ENCODE measurements at places on chromosomes 3 and 15.

- DNase-seq, result no peak
Measured at GRCh38 chr3:127028781-127029657, 46.1 kb downstream of the PLXNA1 start.

GRCh38 chr3:150097588-150097890 is 126.8 kb upstream of the PFN2 start:
- no peak for DNase-seq

GRCh38 chr3:98556164-98557130 is 24.7 kb downstream of the GPR15 start:
- peak; percentile 53 for DNase-seq

DNA sequence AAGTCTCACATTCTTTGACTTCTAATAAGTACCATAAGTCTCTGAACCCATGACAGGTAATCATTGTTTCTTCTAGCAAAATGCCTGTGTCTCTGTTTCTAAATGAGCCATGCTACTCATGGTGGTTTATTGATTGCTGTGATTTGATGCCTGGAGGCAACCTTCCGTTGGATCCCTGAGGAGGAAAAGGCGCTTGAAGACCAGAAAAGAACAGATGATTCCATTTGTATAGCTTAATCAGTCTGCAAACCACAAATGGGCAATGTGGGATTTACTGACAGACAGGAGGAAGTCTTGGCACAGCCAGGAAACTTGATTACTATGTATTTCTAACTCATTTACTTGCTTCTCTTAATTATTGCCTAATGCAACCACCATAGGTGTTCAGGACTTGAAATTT is 103.1 kb upstream of the MRPL3 start:
- no peak for DNase-seq

- no peak for DNase-seq
Measured at GRCh38 chr15:83571820-83572707, 81.9 kb upstream of the ADAMTSL3 start.

- no peak for DNase-seq
Measured at GRCh38 chr3:60998858-60999257, 252.4 kb downstream of the FHIT start.

DNA sequence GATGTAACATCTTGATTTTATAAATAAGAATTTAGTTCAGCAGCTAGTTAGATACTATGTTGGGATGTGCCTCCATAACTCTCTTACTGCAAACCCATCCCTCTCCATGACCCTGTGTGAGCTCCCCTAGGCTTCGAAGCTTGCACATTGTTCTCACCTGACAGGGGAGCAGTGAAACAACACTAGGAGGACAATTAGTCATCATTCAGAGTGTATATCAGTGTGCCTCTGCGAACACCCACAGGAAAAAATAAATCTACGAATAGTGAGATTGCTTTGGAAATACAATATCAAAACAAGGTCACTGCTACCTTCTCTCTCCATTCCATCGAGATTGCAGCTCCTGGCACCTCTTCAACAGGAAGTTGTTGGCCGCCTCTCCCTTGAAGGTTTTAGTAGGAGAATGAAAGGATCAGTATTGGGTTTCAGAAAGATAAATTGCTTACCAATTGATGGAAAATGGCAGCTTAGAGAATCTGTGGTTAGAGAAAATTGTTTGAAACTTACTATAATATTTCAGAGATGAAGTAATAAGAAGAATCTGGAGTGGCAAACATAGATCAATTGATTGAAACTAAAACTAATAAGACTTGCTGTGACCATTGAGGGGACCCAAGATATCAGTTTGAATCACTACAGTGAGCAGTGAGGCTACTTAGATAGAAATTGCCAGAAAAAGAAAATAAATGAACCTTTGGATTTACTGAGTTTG is 103.2 kb downstream of the CHL1 start:
- no peak for DNase-seq

DNA sequence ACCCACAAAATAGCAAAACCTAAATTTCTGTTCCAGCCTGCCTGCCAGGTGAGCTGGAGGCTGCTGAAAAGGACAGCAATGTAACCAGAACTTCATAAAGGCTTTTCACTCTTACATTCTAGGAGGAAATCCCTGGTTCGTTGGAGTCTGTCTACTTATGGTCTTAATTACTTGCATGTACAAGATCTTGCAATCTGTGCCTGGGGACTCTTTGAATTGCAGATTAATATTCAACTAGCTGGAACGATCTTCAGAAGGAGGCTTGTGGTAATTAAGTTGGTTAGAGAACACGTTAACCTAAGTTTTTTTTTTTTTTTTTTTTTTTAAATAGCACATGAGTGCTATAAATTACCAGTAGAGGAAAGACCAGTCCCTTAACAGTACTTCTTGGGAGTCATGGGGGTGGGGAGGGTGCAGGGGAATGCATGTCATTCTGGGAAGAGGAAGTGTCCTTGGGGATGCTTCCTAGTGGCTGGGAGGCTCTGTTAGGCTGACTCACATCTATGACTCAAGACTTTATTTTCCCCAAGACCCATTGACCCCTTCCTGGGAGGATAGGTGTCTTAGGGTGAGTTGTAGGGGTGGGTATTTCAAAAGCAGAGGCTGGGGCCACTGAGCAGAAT is 139.8 kb downstream of the RAB11A start:
- DNase-seq, result no peak

DNA sequence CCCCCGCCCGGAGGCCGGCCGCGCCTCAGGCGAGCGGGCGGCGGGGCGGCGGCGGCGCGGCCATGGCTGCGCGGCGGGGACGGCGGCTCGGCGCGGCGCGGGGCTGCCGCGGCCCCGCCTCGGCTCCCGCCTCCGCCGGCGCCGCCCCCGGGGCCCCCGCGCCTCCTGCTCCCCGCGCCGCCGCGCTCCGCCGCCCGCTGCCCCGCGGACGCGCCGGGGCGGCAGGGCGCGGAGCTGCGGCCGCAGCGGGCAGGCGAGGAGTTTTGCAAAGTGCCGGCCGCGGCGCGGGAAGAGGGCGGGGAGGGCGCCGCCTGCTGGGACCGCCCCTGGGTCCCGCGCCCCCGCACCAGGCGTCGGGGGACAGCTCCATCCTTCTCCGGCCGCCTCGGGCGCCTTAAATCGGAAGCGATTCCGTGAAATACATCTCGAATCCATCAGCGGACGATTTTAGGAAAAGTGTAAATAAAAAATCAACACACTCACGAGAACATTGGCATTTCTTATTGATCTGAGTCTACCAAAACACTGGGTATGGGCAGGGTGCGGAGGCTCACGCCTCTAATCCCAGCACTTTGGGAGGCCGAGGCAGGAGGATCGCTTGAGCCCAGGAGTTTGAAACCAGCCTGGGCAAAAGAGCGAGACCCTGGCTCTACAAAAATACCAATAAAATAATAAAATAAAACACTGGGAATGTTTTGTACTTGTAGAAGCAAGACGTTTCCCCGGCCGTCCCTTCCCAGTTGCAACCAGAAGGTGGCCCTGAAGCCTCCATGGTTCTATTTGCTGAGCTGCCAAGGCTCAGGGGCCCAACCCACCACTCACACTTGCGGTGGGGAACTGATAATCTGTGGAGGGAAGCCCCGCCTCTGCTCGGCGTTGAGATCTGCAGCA is 136.9 kb downstream of the NUP210 start:
- peak; percentile 5 for DNase-seq

DNA sequence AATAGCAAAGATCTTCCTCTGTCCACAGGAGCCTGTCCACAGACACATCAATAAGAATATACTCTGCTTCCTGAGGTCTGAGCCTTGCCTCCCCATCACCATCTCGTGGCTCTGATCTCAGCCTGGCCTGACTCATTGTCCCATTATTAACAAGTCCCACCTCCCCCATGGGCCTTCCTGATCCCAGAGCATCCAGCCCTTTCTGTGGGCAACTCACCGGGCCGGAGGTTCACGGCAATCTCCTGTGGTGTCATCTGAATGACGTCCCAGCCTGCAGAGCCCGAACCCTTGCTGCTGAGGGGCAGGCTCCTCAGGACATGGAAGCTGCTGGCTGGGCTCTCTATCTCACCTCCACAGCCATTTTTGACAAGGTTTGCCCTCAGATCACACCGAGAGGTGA is 28.1 kb downstream of the ITGB5 start:
- no peak for DNase-seq

DNA sequence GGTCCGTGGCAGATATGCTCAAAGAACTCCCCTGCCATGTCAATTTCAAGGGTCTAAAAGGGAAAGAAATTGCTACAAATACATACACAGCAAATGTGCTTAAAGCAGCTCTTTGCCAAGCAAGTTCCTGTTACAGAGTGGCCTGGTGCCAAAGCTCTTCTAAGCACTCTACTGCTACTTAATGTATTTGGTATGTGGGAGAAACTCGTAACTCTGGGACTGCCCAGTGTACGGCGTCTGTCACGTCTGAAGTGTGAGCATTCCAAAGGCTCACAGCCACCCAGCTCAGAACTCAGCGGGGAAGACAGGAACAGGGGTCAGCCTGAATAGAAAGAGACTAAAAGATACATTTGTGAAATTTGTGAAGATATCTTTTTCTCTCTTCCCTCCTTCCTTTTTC is 54.6 kb downstream of the RBMS3 start:
- no peak for DNase-seq

DNA sequence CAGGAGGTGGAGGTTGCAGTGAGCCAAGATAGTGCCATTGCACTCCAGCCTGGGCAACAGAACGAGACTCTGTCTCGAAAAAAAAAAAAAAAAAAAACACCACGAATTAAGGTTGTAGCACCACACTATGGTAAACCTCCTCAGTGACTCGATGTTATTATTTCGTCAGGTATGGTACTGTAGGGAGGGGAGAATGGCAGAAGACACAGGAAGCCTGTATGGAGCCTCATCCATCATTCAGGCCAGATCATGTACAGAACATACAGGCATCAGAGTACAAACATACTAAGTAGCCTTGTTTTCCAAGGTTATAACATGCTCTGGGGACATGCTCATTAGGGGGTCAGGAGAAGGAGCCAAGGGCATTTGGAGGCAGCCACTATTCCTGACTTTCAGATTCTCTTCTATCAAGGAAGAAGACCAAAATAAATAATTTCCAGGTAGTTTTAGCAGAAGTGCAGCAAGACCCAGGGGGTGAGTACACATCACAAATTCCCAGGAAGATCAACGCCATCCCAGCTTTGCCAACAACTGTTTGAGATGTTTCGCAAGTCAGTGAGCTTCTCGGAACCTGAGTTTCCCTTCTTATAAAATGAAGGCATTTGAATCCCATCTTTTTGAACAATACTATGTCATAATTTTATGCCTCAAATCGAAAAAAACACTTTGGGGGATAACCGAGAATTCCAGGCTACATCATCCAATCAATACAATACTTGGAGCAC is 79.8 kb downstream of the FOXP1 start:
- DNase-seq, result no peak

DNA sequence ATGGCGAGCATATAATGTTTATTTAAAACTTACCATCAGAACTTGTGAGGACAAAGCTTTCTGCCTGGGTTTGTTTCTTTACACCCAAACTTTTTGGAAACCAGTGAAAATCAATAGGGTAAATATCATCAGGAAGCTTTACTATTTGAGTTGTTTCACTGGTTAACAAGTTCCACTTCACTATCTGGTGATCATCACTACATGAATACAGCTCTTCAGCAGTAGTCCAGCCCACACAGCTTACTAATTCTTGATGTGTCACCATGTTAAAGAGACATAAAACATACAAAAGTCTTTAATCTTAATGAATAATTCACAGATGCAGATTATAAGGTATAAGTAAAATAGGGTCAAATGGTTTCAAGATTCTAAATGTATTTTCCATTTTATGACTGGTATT is 17.6 kb downstream of the IFT80 start:
- no peak for DNase-seq

GRCh38 chr3:31219131-31219843 is 313.4 kb upstream of the STT3B start:
- no peak for DNase-seq

- DNase-seq, result no peak
Measured at GRCh38 chr3:49668414-49668797, 5.7 kb upstream of the APEH start.

DNA sequence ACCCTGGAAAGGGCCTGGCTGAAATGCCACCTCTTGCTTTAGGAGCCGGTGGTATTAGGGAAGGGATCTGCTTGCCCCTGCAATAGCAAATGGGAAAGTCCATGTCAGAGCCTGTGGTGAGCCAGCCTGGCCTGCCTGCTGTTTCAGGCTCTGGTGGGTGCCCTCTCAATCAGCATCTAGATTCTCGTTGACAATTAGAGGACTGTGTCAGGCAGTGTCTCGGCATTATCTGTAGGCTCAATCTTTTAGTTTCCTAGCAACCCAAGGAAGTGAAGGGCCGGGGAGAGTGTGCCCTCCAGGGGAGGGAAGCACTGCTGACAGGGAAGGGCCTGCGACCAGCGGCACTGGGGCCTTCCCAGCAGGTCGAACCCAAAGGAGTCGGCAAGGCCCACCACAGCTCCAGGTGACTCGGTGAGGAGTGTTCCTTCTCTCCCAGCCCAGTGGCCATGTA is 42.1 kb downstream of the TLE3 start:
- no peak for DNase-seq

GRCh38 chr3:131989318-131989717 is 45.5 kb downstream of the CPNE4 start:
- DNase-seq, result no peak

GRCh38 chr3:133206921-133207320 is 168.7 kb downstream of the TMEM108 start:
- DNase-seq, result no peak

DNA sequence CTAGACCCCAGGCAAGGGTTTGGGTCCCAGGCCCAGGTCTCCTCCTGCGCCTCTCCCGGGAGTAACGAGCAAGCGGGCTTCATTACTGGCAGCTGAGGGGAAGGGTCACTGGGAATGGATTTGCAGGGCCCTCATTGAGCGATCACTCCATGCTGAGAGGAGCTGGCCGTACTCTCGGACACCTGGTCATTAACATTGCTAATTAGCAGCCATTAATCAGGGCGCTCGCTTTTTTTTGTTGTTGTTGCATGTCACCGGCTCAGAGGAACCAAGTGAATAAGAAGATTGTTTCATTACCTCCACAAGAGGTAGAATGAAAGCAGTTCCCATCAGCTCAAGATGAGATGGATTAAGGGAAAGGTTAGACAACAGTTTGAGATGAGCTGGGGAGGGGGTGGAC is 293.0 kb upstream of the ATP11B start:
- no peak for DNase-seq

DNA sequence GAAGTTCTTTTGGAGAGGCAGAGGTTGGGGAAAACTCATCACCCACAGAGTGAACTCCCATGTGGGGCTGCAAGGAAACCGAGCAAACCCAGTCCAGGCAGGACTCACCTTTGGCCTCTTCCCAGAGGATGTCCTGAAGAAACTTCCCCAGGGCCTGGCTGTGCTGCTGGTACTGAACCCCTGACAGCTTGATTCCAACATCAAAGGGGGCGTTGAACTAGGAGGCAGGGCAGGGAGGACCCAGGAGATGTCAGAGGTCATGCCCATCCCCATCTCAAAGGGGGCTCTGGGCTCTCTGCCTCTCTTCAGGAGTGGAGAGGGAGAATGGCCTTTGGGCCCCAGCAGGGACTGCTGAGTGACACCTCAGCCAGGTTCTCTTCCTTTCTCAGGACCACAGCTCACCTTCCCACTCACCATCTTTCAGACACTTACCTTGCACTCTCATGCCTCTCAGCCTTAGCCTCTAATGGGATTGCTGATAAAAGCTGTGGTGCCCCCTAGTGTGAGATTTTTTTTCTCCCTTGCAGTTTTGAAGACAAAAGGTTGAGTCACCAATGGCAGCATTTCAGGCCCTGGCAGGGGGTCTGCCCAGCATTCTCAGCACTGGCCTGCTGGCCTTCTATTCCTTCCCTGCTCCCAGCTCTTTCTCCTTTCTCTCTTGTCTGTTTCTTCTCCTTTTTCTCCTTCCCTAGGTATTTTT is 6.0 kb downstream of the GHRL start:
- DNase-seq, result peak; percentile 23

GRCh38 chr3:56133423-56133822 is 334.8 kb downstream of the ERC2 start:
- DNase-seq, result no peak
